ENCODE measurements at places on chromosomes 11 and 22.

GRCh38 chr11:61709110-61709509 is 28.9 kb downstream of the DAGLA start:
- DNase-seq = no peak

- DNase-seq = no peak
These were observed 54.6 kb upstream of the WNT7B start for GRCh38 chr22:46031557-46031956.

- DNase-seq = no peak
These were observed 88.8 kb downstream of the UBASH3B start for GRCh38 chr11:122744357-122744756.

DNA sequence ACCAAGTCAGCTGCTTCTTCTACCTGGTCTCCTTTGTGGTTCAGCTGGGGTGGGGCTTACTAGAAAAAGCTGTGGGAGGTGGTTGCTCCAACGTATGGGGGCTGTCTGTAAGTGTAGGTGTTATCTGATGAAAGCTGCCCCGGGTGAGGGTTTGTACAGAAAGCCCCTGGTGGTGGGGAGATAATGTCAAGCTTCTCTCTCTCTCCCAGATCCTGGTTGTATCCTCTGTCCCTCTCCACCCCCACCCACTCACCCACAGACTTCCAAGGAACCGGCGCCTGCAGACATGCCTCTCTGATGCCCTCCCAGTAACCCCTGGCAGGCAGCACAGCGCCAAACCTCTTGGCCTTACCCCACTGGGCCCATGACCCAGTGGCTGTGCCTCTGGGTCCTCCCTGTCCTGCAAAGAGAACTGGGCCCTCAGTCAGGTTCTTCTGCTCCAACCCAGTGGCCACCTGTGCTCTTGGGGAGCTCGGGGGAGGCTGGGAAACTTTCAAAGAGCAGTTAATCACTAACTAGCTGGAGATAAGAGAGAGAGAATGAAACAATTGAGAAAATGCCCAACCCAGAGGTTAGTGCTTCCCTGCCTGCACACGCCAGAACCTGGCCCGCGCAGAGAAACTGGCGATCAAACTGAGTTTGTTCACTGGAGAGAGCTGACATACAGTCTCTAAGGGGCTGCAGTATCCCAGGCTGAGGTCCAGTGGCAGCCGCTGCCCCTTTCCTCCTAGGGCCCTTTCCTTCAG is 20.4 kb upstream of the EHF start:
- DNase-seq = no peak

GRCh38 chr11:116502641-116503061 is 270.1 kb downstream of the BUD13 start:
- DNase-seq = no peak

- no peak for DNase-seq
These were observed 33.3 kb downstream of the PRDM11 start for GRCh38 chr11:45179686-45180178.

DNA sequence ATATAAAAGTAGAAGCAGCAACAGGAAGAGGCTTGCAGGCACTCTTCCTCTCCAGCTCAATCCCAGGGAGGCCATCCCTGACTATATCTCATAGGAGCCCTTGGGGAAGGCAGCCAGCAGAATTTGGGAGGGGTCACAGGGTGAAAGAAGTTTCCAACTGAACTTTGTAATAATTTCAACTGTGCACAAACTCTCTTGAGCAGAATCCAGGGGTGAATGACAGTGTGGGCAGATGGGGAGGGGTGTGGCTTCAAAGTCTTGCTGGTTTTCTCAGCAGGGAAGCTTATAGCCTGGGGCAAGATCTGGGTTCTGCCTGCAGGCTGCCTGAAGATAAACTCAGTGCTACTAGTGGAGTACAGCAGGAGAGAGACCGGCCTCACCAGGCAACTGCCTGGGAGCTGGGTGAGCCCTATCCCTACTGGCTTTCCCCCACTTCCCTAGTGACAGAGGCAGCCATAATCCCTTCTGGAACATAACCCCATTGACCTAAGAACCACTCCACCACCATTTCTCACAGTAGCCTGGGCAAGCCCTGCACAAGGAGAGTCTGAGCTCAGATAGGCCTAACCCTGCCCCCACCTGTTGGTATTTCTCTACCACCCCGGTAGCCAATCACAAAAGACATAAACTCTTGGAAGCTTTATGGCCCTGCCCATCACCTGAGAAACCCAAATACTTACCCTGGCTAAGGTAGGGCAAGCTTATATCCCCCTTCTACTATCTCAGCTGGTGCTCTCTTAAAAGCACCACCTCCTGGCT is 17.8 kb upstream of the TTC12 start:
- no peak for DNase-seq

- no peak for DNase-seq
These were observed 8.4 kb upstream of the IRAG1 start for GRCh38 chr11:10701982-10702381.

All from stimulated activated CD4-positive, alpha-beta T cell treated with anti-CD3 and anti-CD28 coated beads, Interleukin-15, amount 100 ng/mL, for 24 hours (primary cell).